ENCODE measurements at places on chromosomes 4 and X.

DNA sequence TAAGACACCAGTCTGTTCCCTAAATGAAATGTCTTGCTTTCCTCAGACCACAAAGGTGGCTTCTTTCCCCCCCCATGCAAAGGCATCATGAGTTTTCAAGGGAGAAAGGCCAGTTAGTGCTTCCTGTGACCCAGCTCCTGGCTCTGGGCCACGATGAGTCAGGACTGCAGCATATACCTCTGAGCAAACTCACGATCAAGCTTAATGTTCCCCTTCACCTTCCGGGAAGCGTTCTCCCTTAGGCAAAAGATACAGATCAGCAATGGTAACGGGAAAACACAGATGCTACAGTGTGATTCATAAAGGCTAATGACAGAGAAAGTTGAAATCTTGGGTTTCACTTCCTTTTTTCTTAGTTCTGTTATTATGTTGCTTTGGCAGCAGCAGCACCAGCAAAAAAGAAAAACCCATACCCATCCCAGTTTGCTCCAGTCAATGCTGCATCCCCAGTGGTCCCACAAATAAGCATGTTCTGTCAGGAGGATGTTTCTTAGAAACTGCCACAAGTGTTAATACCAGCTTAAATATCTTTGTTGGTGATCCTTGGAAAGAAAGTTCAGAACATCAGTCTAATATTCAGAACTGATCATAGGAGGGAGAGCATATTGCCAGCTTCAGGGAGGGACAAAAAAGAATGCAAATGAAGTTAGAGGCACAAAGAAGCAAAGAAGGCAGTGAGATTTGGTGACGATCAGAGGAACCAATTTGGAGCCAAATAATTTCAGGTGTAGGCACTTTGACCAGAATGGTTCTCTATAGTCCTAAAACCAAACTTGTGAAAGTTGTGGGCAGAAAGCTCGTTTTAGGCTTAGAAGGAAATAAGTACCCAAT, 41.2 kb downstream of the LONRF3 start:
- DNase-seq: no peak

GRCh38 chrX:112313201-112313600, 230.6 kb upstream of the TRPC5 start:
- no peak for DNase-seq

- no peak for DNase-seq
Observed at GRCh38 chr4:129143359-129143758, 47.4 kb downstream of the C4orf33 start.

GRCh38 chr4:2377241-2377640, 41.2 kb downstream of the ZFYVE28 start:
- no peak for DNase-seq

GRCh38 chrX:38561951-38562719, 793 bp downstream of the TSPAN7 start:
- no peak for DNase-seq

- no peak for DNase-seq
Observed at GRCh38 chr4:145873901-145874300, 64.7 kb downstream of the ZNF827 start.
